ENCODE measurements at places on chromosomes 4 and X. TPM values are rescaled to one million over a fixed set of nuclear protein-coding genes. Genes with fewer than 3 reads are reported as not detected.

GRCh38 chr4:140136509-140136908 lies 17.5 kb downstream of the MAML3 start:
- no peak for DNase-seq

DNA sequence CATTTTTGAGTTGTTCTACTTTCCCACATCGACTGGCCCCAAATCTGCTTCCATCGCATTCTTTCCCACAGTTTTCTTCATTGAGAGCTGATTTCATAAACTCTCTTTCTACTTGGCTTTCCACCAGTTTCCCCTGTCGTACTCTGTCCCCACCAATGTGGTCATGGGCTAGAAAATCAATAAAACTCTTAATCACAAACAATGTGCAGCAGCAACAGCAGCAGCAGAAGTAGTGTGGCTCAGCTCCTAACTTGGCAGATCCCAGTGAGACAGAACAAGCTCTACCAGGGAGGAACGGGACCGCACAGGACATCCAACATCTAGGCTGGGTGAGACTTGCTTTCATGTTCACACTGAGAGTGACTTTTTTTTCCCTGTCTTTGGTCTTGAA lies 3.1 kb upstream of the SETD7 start:
- DNase-seq, result no peak

- no peak for DNase-seq
These were observed 90.3 kb upstream of the TMEM150C start for GRCh38 chr4:82652062-82652461.

VSIG4 gene
- not detected for total RNA-seq

GRCh38 chr4:126530996-126531585 lies 1101.7 kb upstream of the INTU start:
- DNase-seq, result no peak

DNA sequence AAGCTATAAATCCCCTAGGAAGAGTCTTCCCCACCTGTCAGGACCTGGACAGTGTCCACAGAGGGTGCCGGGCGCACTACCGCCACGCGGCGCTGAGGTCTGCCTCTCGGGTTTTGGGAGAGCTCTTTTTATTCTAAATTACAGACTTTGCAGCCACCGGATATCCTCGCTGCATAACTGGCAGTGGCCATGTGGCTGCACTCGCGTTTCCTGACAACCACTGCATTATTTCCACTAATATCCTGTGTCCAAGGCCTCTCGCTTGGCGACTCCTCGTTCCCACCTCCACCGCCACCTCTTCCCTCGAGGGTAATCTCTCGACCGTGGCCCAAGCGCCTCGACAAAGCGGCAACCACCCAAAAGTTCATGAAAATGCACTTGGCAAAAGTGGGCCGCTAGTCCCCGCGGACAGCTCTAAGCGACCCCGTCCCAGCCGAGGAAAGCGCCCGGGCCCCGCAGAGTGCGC lies 512 bp upstream of the TMEM131L start:
- no peak for DNase-seq

TEX11 gene
- total RNA-seq, result not detected

GRCh38 chrX:109720947-109721346 lies 12.1 kb downstream of the ACSL4 start:
- DNase-seq, result no peak

ARSJ gene
- 31.9 TPM for total RNA-seq

PLCXD1 gene
- 12.6 TPM for total RNA-seq

- DNase-seq, result no peak
These were observed 223.0 kb downstream of the COX18 start for GRCh38 chr4:72846280-72847111.
